ENCODE measurements at places on chromosomes 1 and 21.
A peak's percentile ranks its signal among the peaks of the same experiment; 100 is the strongest.

- DNase-seq: no peak
Observed at GRCh38 chr1:81812712-81813111, 12.0 kb downstream of the ADGRL2 start.

GRCh38 chr1:8632102-8632501 is 185.3 kb downstream of the RERE start:
- DNase-seq: no peak

- DNase-seq: no peak
Observed at GRCh38 chr1:231553320-231553719, 24.9 kb downstream of the TSNAX start.

DNA sequence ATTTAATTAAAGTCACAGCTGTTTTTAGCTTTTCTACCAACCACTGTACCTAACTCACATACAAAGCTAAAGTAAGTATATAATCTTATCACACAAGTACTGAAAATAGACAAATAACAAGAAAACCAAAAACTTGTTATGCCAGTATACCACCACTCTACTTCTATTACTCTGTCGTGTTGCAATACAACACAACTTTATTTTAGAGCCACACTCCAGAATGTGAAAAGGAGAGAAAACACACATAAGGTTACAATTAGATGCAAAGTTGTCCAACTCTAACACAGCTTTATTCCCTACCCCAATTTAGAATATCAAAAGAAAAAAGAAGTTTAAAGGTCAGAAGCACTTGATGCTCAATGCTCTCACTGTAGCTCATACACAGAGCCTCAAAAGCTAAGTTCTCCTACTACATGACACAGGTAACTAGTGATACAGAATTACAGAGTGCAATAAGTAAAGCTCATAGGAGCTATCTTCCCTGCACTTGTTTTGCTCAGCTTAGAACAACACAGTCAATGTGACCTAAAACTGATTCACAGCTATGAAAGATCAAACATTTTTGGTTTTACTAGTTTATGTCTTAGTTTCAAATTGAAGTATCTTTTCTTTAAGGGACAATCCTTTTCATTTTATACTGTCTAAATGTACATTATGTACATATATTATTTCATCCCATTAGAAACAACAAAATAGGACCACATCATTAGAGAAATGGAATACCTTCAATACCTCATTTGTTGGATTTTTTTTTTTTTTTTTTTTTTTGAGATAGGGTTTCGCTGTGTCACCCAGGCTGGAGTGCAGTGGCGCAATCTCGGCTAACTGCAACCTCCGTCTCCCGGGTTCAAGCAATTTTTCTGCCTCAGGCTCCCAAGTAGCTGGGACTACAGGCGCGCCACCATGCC is 29.2 kb downstream of the EYA3 start:
- no peak for DNase-seq

- DNase-seq: no peak
Observed at GRCh38 chr1:87243573-87243972, 85.1 kb upstream of the LMO4 start.

- DNase-seq: no peak
Observed at GRCh38 chr1:53332833-53333232, 5.0 kb upstream of the LRP8 start.

DNA sequence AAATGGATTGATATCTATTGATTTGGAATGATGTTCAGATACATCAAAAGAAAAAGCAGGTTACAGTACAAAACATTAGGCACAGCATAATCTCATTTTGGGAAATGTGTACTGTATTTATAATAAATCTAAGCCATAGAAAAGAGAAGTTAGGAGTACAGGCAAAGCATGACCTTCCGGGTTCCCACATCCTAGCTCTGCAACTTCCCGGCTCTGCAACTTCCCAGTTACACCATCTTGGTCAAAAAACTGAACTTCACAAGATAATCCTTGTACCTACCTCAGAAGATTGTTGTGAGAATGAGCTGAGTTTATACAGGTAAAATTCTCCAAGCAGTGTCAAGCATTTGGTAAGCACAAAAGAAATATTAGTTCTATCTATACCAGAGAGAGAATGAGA is 21.7 kb upstream of the SLC44A3 start:
- no peak for DNase-seq

GRCh38 chr21:45889256-45889655 is 92.3 kb upstream of the COL6A1 start:
- DNase-seq: no peak

DNA sequence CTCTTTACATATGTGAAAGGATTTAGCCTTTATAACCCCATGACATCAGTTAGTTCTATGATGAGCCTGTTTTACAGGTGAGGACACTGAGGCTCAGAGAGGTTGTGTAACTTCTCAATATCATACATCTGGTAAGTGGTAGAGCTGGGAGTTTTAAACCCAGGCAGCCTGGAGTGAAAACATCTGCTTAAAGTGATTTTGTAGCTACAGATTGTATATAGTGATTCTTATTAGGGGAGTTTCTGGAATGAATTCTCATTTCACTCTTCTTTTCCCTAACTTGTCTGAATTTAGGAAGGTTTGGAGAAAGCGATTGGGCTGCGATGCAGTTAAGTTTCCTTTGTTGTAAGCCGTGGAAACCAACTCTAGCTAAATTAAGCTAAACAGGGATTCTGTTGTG is 175.6 kb downstream of the CAMTA1 start:
- no peak for DNase-seq

DNA sequence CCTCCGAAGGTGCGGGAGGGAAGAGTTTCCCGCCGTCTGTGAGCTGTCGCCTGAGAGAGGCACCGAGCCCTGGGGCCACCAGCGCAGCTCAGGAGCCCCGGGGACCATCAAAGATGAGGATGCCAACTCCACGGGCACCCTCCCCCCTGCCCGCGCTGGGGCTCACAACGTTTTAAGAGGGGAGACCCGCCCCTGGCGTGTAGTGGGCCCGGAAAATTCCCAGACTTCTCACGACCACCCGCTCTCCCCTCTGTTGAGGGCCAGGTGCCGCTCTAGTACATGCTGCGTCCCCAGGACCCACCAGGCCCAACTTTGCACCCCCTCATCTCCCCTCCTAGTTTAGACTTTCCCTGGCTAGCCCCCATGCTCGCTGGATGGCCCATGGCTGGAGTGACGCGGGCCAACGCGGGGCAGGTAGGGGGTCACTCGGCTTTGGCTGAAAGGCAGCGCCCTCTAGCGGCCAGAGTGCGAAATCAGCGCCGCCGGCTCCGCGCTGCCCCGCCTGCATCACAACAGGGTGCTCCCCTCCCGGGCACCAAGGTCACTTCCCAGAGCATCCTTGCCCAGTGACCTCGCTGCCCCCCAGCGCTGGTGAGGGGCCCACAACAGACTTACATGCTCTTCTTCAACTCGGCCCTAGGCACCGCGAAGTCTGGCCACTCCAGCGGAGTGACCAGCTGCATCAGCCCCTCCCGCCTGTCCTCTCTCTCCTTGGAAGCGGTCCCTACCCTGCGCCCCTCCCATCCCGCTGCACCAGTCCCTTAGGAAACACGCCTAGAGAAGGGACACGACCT is 1.8 kb downstream of the CD160 start:
- peak; percentile 87 for DNase-seq

- DNase-seq: no peak
Observed at GRCh38 chr1:87148661-87149060, 180.0 kb upstream of the LMO4 start.

DNA sequence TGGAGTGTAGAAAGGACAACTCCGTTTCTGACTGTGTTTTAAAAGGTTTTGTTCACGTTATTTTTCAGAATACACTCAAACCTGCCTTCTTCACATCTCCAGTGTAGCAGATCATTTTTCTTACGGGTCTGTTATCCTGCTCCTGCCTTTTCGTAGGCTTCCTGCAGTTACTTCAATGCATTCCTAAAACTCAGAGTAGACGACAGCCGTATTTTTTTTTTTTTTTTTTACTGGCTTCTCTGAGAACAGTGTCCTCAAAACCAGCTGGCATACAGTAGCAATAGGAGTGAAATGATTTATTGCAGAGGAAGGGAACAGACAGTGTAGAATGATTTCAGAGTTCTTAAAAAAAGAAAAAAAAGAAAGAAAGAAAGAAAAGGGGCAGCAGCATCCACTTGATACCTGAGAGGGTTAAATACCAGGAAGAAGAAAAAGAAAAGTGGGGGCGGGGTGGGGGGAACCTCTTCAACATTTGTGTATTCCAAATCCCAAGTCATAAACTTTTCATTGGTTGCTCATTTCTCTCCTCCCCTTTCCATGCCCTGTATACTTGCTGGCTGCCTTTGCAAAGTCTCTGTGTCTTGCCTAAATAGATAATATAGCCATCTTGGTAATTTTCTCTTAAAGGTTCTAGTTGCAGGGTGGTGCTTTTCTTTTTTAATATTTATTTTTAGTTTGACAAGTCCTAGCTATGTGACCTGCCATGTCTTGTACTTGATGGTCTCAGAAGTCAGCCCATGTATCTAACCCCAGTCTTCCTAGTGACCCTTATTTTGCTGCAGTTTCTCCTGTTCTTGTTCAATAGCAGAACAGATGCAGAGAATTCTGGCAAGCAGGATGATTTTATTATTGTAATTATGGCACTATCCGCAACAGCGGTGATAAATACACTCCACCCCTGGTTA is 2.8 kb downstream of the TGFB2 start:
- DNase-seq: peak; percentile 49

DNA sequence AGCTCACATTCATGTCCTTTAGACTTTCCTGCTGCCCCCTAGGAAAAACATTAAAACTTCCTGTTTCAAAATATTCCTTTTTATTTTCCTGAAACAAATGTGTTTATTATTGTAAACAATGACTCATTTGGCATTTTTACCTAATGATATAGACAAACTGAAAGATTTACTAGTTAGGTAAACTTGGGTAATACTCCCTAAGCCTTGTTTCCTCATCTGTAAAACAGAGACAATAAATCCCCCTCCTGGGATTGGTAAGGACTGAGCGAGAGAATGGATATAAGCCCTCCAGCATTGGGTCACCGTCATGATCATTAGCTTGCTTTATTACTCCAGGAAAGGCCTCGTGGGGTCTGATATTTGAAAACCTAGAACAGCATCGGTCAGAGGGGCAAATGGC is 59.8 kb downstream of the LPAR3 start:
- DNase-seq: no peak

GRCh38 chr1:118257946-118258345 is 72.9 kb upstream of the SPAG17 start:
- no peak for DNase-seq

DNA sequence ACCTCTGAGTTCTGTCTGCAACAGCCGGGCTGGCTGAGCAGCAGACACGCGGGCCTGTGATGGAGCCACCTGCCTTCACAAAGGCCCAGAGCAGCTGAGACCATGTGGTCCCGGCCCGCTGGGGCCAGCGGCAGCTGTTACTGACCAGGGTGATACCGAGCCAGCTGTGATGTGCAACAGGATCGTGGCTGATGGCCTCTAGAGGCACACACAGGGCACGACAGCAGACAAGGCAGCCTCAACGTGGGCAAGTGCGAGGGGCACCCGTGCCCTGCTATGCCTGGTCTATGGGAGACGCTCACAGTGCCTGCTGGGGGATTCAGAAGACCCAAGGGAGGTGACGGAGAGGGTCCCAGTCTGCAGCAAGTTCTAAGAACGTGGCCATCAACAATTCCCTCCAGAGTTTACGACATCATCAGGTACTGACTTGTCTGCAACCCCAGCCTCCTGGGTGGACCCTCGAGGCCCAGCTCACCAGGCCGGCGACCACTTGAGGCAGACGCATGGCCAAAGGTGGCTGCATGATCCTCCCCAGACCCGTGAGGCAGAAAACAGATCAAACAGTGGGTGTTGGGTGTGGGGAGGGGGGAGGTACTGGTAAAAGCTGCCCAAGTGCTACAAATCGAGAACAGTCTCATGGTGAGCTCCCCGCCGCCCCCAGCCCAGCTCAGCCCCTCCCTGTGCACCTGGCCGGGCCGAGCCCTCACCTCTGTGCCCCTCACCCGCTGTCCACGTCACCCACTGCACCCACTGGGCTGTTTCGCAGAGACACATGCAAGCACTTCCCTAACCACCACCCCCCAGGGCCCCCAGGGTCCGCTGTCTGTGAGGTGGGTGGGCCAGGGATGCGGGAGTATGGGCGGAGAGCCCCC is 6.0 kb downstream of the POFUT2 start:
- DNase-seq: no peak

GRCh38 chr1:23865543-23865930 is 2.6 kb downstream of the FUCA1 start:
- DNase-seq: peak; percentile 79

DNA sequence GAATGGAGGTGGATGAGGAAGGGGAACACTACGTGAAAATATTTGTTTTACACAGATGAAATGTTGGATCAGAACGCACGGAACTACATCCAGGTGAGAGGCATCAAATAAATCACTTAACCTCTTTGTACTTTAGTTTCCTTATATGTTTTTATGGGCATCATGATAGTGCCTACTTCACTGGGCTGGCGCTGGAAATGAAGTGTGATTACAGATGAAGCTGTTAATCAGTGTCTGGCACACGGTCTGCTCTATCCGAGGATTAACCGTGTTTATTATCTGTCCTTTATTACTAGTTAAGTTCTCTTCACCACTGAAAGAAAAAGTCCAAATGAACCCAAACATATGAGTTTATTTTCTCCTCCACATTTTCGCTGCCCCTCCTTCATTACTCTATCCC is 96.0 kb upstream of the TRABD2B start:
- DNase-seq: no peak

DNA sequence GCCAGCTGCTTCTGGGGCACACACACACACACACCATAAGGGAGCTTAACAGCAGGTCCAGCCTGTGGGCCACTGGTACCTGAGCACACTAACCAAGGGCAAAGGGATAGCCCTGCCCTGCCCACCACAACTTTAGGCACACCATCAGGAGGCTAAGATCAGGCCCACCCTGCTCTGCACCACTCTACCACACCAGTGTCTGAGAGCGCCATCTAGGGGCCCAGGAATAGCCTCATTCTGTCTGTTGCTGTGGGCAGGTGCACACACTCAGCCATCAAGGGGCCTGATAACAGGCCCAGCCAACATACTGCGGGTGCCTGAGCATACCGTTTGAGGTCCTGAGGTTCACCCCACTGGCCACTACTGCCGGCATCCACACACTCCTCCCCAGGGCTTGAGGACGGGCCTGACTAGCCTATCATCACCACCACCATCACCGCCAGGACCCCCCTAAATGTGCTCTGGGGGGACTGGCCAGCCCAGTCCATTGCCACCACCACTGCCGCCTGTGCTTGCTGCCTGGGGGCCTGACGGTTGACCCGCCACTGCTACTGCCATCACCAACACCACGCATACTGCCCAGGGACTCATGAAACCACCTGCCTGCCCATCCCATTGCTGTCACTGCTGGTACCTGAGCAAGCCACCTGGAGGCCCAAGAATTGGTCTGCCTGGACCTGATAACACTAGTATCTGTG is 31.3 kb downstream of the NSL1 start:
- peak; percentile 17 for DNase-seq
